ENCODE measurements at places on chromosomes 2 and 18.

- no peak for DNase-seq
Observed at GRCh38 chr2:46079985-46080560, 217.1 kb upstream of the EPAS1 start.

DNA sequence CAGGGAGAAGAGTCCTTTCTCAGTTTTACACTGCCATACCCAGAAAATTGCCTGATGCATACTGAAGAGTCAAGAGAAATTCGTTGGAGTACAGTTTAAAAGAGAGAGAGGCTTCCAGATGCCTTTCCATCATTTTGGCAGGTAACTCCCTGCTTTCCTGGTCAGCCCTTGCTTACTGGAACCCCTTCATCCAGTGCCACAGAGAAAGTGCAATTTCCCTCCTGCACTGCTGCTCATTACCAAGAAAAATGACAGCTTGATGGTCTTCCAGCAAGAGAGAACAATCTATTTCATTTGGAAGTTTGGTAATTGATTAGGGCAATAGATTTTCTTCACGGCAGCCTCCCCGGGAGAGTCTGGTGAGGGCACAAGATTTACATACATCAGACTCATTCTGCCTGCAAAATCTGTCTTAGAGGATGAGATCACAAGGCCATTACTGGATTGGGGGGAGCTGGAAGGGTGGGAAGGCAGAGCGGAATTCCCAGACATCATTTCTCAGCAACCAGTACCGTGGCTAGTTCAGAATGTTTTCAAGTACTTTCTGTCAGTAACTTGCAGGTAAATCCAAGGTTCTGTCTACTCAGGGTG, 102.8 kb upstream of the SLC14A2 start:
- DNase-seq: no peak

DNA sequence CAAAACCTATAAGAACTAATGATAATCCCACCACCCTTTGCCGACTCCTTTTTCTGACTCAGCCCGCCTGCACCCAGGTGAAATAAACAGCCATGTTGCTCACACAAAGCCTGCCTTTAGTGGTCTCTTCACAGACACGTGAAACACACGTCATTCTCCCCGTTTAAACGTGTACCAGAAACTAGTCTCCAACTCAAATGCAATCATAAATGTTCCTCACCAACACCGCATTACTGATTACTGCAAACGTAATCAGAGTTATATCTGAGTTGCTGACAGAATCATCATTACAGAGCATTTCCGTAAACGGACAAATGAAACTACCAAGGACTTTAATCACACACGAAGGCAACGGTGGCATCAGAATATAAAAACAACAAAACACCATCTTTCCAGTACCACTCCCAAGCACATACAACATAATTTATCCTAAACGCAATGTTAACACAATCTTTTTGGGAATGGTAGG, 1.9 kb downstream of the CLK1 start:
- DNase-seq: no peak

- no peak for DNase-seq
Observed at GRCh38 chr2:119417908-119418307, 13.7 kb upstream of the TMEM37 start.

DNA sequence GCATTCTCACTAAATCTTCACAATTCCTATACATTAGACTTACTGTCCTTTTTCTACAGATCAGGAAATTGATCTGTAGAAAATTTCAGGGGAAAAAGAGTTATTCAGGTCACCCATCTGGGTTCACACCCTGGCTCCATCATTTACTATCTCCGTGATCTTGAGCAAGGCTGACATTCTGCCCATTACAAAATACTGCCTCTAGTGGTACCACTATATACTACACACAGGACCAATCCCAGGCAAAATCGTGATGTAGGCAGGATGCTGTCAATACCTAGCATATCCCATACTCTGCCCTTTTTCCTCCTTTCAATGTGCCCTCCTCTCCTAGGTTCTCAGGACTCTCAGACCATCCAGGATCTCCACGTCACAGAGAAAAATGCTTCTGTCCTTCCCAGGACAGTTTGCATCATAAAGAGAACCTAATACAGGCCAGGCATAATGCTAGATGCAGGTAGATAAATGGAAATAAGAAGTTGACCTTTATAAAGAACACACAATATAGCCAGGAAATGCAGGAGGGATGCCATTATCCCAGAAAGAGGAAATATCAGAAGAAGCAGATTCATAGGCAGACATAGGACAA, 101.9 kb downstream of the CDH20 start:
- DNase-seq: no peak

GRCh38 chr2:196278491-196278911, 107.1 kb upstream of the STK17B start:
- DNase-seq: no peak

- DNase-seq: no peak
Observed at GRCh38 chr2:80858965-80859364, 554.4 kb upstream of the LRRTM1 start.

- no peak for DNase-seq
Observed at GRCh38 chr2:62071126-62071598, 124.8 kb upstream of the B3GNT2 start.

GRCh38 chr18:54766634-54767033, 61.6 kb upstream of the RAB27B start:
- DNase-seq: no peak

GRCh38 chr2:215651412-215651811, 215.5 kb upstream of the FN1 start:
- no peak for DNase-seq

- no peak for DNase-seq
Observed at GRCh38 chr2:181578829-181579228, 78.1 kb downstream of the CERKL start.

DNA sequence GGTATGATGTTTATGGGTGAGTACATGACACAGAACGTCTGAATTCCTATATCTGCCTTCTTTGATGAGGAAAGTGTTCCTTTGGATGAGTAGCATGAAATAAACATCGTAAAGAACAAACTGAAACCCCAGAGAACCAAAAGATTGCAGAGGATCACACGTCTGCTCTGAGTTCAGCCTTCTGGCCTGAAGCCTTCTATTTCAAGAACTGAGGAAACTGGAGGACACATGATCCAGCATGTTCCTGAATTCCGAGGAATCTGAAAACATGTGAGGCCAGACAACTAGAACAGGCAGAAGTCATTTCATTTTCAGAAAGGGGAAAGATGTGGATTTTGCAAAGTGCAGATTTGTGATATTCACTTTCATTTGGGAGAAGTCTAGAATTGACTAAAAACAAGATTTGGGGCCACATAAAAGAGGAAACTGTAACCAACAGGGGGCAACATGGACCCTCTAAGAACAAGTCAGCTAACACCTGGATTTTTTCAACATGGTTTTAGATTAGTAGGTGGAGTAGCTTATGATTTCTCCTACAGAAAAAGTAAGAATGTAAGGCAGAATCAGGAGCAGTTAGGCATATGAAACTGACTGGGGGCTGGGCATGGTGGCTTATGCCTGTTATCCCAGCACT, 8.3 kb downstream of the SULT6B1 start:
- DNase-seq: no peak

GRCh38 chr2:40027968-40028367, 248.9 kb upstream of the THUMPD2 start:
- DNase-seq: no peak
